ENCODE measurements at places on chromosomes 7 and 10. TPM values are rescaled to one million over a fixed set of nuclear protein-coding genes. Genes with fewer than 3 reads are reported as not detected.

EN2 gene
- total RNA-seq, result not detected

PKD2L1 gene
- total RNA-seq, result not detected

CPA2 gene
- total RNA-seq, result not detected

RASSF4 gene
- 28.4 TPM for total RNA-seq

EPO gene
- total RNA-seq, result not detected

FHIP2A gene
- 9.4 TPM for total RNA-seq

SKIDA1 gene
- under 0.01 TPM for total RNA-seq

SCART1 gene
- 1.4 TPM for total RNA-seq

PCDH15 gene
- not detected for total RNA-seq

LRRC4 gene
- total RNA-seq, result 1.7 TPM

VPS37D gene
- total RNA-seq, result 2.6 TPM

JAZF1 gene
- total RNA-seq, result 1.2 TPM

PTPN12 gene
- total RNA-seq, result 43.6 TPM

SIRT1 gene
- total RNA-seq, result 8.2 TPM

FAM25A gene
- 10.8 TPM for total RNA-seq

C10orf105 gene
- not detected for total RNA-seq

SPDYE2 gene
- total RNA-seq, result not detected

UTF1 gene
- not detected for total RNA-seq

COMTD1 gene
- total RNA-seq, result 42.2 TPM

LEP gene
- 0.24 TPM for total RNA-seq

LIPM gene
- total RNA-seq, result not detected

TAS2R5 gene
- 2.8 TPM for total RNA-seq

HUS1 gene
- 13.7 TPM for total RNA-seq

SPDYE6 gene
- total RNA-seq, result not detected

ACTR3C gene
- 11.6 TPM for total RNA-seq

FBXL13 gene
- 0.72 TPM for total RNA-seq

LOXL4 gene
- total RNA-seq, result 0.64 TPM

SCIN gene
- 5.3 TPM for total RNA-seq

SPDYE3 gene
- total RNA-seq, result not detected

SFTPA1 gene
- not detected for total RNA-seq

MTURN gene
- 14.3 TPM for total RNA-seq

GRID1 gene
- under 0.01 TPM for total RNA-seq

PRKCQ gene
- 2.3 TPM for total RNA-seq

ZNF775 gene
- 3.8 TPM for total RNA-seq

PYROXD2 gene
- total RNA-seq, result 17.1 TPM

GBX1 gene
- not detected for total RNA-seq

GPR85 gene
- 0.48 TPM for total RNA-seq

KLF14 gene
- total RNA-seq, result not detected

ADRA2A gene
- not detected for total RNA-seq

GIMAP5 gene
- 0.64 TPM for total RNA-seq

YKT6 gene
- 85.5 TPM for total RNA-seq

PNLIP gene
- not detected for total RNA-seq

XPNPEP1 gene
- total RNA-seq, result 91.6 TPM

HABP2 gene
- total RNA-seq, result not detected

TMEM176A gene
- total RNA-seq, result not detected

CHAT gene
- not detected for total RNA-seq

MKX gene
- total RNA-seq, result 0.43 TPM

DOCK1 gene
- total RNA-seq, result 195 TPM

MORN4 gene
- 6.0 TPM for total RNA-seq

ZCCHC24 gene
- total RNA-seq, result 1.5 TPM

C7orf57 gene
- 0.21 TPM for total RNA-seq

CALML3 gene
- 2.7 TPM for total RNA-seq

RNF133 gene
- not detected for total RNA-seq

PLPP4 gene
- 1.3 TPM for total RNA-seq

CBLL1 gene
- total RNA-seq, result 10.4 TPM

C10orf62 gene
- not detected for total RNA-seq

RBM17 gene
- total RNA-seq, result 21.5 TPM
